ENCODE measurements at places on chromosomes 5 and 9. TPM values are rescaled to one million over a fixed set of nuclear protein-coding genes. Genes with fewer than 3 reads are reported as not detected.

PCDHGA5 gene
- not detected for total RNA-seq

DHX29 gene
- 15.4 TPM for total RNA-seq

DNA sequence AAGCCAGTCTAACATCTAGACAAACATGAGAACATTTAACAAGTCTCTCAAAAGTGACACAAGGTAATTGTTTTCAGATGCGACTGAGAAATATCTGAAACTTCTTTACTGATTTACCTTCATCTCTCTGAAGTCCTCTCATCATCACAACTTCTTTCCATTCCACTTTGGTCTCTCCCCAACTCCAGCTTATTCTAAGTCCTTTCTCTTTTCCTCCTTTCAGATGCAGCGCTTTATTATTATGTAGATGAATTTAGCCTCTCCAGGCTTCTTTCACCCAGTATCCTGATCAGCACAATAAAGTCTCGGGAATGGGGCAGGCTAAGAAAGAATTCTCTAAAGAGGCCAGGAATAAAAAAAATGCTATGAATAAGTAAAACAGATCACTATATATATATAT is 128.0 kb downstream of the KCTD16 start:
- no peak for DNase-seq

GRCh38 chr9:69204849-69205248 is 30.8 kb downstream of the TJP2 start:
- no peak for DNase-seq

- no peak for DNase-seq
Observed at GRCh38 chr9:16000811-16001210, 448.0 kb downstream of the CCDC171 start.

DNA sequence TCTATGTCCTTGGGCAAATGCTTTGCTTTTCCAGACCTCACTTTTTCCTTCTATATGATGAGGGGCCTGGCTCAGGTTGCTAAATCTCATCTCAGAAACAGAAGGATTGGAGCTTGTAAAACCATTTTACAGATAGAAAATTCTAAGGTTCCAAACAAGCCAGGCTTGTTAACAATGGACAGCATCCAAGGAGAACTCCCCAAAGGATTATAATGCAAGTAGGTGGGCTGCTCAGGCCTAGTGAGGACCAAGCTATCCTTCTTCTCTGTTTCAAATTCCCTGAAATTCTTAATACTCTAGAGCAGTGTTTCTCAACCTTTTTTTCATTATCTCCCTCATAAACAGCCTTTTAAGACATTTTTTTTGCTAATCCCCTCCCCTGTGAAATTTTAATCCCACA is 269.8 kb downstream of the TMEM38B start:
- DNase-seq = no peak
